CD4-positive, alpha-beta T cell (primary cell): ENCODE measurements at places on chromosomes 2 and 18. TPM values are rescaled to one million over a fixed set of nuclear protein-coding genes. Genes with fewer than 3 reads are reported as not detected.

SULT1C2 gene
- not detected for total RNA-seq

CCDC102B gene
- total RNA-seq = 2.6 TPM

GRCh38 chr2:145771525-145771924, 1251.6 kb upstream of the ZEB2 start:
- no peaks in the 10 kb centered on the region for H3K4me1 ChIP-seq
- H3K27ac ChIP-seq = no peak overlapping the region
- H3K27me3 ChIP-seq = no peaks in the 10 kb centered on the region
- H3K4me3 ChIP-seq = no peak overlapping the region
- no peak for DNase-seq
- no peaks in the 10 kb centered on the region for H3K36me3 ChIP-seq

DNA sequence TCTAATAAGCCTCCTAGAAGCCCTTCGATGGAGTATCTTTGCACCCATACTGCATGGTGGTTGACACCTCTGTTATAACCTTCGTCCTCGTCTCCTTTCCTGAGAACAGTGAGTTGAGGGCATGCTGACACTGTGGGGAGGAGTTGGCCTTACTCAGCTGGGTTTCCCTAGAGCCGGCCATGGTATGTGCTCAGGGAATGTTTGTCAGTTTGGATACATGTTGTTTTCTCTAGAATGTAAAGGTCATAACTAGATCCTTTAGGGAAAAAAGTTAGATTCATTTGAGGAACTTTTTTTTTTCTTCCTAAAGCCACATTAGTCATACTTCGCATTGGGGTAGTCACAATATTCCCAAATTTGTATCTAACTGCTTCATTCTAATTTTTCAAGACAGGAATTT, 106.0 kb upstream of the FOSL2 start:
- no peaks in the 10 kb centered on the region for H3K4me1 ChIP-seq
- no peaks in the 10 kb centered on the region for H3K36me3 ChIP-seq
- no peak overlapping the region for H3K27ac ChIP-seq
- no peak overlapping the region for H3K4me3 ChIP-seq
- DNase-seq = no peak

- H3K36me3 ChIP-seq = no peaks in the 10 kb centered on the region
- no peak for DNase-seq
- no peaks in the 10 kb centered on the region for H3K27me3 ChIP-seq
Measured at GRCh38 chr18:37962316-37962966, 396.8 kb upstream of the CELF4 start.

GRCh38 chr18:63679820-63680606, 18.3 kb upstream of the SERPINB3 start:
- H3K4me1 ChIP-seq = no peaks in the 10 kb centered on the region
- H3K36me3 ChIP-seq = no peaks in the 10 kb centered on the region
- no peak overlapping the region for H3K4me3 ChIP-seq
- no peak for DNase-seq
